ENCODE measurements at places on chromosomes 7 and 10.

- H3K27ac ChIP-seq, result no peak within 1 kb of the TSS
- peaks cover 22% of the 10 kb centered on the region for H3K27me3 ChIP-seq
- DNase-seq, result no peak
- no peaks in the 10 kb centered on the region for H3K36me3 ChIP-seq
- H3K4me1 ChIP-seq, result no peaks in the 10 kb centered on the region
These were observed at the start of gene LGI1 for GRCh38 chr10:93757801-93758507. TSS of gene LGI1 (plus strand) at chr10:93757936. CDS start at chr10:93758145, 209 bp downstream.

GRCh38 chr10:23695825-23696420, 257.0 kb downstream of the OTUD1 start:
- H3K4me3 ChIP-seq, result no peak overlapping the region
- H3K4me1 ChIP-seq, result peaks cover 13% of the 10 kb centered on the region
- H3K36me3 ChIP-seq, result no peaks in the 10 kb centered on the region
- no peak for DNase-seq
- no peak overlapping the region for H3K27ac ChIP-seq

GRCh38 chr10:3761021-3761686, 23.9 kb downstream of the KLF6 start:
- H3K27ac ChIP-seq, result no peak overlapping the region
- H3K4me1 ChIP-seq, result peaks cover 99% of the 10 kb centered on the region
- no peak for DNase-seq
- H3K4me3 ChIP-seq, result no peak overlapping the region

GRCh38 chr7:3958109-3958483, 657.0 kb downstream of the SDK1 start:
- DNase-seq, result no peak
- H3K27me3 ChIP-seq, result no peaks in the 10 kb centered on the region

GRCh38 chr7:53657586-53657985, 622.2 kb downstream of the POM121L12 start:
- H3K27me3 ChIP-seq, result no peaks in the 10 kb centered on the region
- H3K27ac ChIP-seq, result no peak overlapping the region
- no peaks in the 10 kb centered on the region for H3K4me1 ChIP-seq
- no peak for DNase-seq

DNA sequence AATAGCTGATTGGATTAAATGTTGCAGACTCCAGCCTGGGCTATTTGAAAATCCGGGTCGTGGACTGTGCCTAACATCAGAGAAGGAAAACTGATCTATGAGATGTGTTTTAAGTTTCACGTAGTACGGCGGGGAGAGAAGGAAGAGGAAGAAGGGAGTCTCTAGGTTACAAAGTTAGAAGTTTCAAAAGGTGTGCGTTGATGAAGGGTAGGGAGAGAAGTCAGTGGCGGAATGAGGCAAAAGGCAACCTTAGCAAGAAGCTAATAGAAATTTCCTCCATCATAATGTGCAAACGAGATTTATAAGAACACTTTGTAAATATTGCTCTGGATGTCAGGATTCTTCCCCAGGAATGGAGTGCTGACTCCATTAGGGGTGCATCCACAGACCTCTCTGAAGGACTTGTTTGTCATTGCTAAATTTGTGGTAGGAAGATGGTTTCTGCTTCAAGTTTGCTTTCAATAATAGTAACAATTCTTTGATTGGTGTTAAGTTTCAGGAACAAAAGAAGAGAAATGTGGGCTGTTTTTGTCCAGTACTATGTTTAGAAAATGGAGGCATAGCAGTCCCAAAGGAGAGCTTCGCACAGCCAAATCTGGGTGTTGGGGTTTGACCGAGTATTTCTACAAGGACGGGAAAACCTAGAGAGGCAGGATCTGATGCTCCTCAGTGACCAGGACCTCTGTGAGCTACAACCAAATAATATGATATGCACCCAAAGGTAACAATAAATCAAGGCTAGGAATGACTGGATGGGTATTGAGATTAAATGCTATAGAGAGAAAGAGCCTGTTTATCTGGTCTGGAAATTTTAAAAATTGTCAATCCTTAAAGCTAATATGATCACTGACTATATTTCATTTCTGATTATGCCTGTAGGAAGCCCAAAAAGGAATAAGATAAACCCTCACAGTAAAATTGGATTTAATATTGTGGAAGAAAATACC, 8.2 kb downstream of the TWIST1 start:
- no peak overlapping the region for H3K27ac ChIP-seq
- H3K36me3 ChIP-seq, result no peaks in the 10 kb centered on the region
- DNase-seq, result no peak
- peaks cover 4% of the 10 kb centered on the region for H3K4me1 ChIP-seq
- no peak overlapping the region for H3K4me3 ChIP-seq

DNA sequence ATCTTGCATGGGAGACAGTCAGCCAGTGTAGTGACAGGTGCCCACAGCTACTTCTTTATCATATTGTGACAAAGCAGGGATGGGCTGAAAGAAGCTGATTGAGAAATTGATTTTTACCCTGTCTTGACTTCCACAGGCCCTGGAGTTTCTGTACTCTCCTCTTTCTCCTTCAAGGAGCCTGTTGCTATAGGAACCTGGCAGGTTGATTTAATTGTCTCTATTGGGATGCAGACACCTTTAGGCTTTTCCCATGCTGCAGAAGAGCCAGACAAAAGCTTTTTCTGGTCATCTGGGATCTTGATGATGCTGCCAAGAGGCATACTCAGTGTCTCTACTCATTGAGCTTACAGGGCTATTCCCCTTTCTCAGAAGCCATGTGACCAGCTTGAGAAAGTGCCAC, 754.8 kb downstream of the KCNMA1 start:
- no peaks in the 10 kb centered on the region for H3K36me3 ChIP-seq
- DNase-seq, result no peak
- H3K4me1 ChIP-seq, result no peaks in the 10 kb centered on the region
- H3K27ac ChIP-seq, result no peak overlapping the region
- H3K4me3 ChIP-seq, result no peak overlapping the region

DNA sequence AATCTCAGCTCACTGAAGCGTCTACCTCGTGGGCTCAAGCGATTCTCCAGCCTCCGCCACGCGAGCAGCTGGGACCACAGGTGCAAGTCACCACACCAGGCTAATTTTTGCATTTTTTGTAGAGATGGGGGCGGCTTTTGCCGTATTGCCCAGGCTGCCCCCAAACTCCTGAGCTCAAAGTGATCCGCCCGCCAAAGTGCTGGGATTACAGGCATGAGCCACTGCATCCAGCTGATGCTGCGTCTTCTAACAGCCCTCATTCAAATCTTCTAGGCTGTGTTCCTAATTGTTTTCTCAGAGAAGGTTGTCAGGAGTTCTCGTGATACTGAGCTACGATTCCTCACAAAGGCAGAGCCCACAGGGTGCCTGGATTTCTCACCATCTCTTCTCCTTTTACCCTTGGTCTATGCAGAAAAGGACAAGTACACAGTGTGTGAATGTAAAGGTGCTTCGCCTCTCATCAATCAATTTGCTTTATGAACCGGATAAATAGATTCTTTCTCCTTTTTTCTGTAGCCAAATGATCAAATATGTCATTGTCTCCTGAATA, 247.3 kb upstream of the PTN start:
- DNase-seq, result no peak
- H3K27ac ChIP-seq, result no peak overlapping the region
- no peaks in the 10 kb centered on the region for H3K27me3 ChIP-seq
- H3K4me1 ChIP-seq, result no peaks in the 10 kb centered on the region

DNA sequence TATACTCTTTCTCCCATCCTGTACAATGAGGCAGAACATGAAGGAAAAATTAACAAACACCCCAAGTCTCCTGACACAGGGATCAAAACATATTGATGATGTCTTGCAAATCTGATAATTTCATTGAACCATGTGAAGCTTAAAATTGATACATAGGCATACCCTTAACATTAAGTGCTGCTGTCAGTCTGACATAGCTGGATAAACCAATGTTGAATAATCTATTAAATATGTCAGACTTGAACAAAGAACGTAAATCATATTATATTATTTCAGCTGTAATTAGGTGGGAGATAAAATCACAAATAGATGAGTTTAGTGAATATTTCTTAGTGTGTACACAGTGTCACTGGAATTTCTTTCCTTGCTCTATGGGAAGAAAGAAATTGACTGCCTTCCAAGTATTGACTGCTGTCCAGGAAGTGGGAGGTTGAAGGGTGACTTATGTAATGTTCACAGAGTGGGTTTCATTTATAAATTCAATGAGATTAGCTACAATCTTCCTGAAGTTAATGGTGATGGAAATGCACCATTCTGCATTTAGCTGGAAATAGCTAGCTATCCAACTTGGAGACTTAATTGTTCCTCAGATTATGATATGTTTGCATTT, 170.8 kb downstream of the AUTS2 start:
- H3K36me3 ChIP-seq, result no peaks in the 10 kb centered on the region
- DNase-seq, result no peak
- H3K4me3 ChIP-seq, result no peak overlapping the region
- no peaks in the 10 kb centered on the region for H3K27me3 ChIP-seq
- H3K27ac ChIP-seq, result no peak overlapping the region
- H3K4me1 ChIP-seq, result no peaks in the 10 kb centered on the region

DNA sequence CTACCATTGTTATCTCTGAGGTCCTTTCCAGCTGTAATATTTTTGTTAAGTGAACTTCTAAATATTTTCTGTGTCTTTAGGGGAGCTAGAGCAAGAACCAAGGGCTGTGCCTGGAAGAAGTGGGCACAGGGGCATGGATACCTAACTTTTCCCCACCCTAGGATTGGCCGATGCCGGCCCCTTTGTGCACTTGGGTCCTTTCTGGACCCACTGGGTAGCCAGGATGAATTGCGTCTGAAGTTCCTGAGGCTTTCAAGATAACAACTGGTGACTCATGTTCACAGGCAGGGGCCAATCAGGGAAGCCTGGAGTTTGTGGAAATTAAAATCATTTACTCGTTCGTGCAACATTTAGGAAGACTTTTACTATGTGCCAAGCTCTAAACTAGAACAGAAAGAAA, 758 bp downstream of the DPCD start:
- no peaks in the 10 kb centered on the region for H3K27me3 ChIP-seq
- no peak for DNase-seq
- peaks cover 18% of the 10 kb centered on the region for H3K36me3 ChIP-seq

GRCh38 chr10:124722798-124723783, 21.1 kb downstream of the FAM53B start:
- peaks cover 10% of the 10 kb centered on the region for H3K36me3 ChIP-seq
- H3K27ac ChIP-seq, result peak overlapping the region; percentile 74
- DNase-seq, result no peak
- no peaks in the 10 kb centered on the region for H3K27me3 ChIP-seq

DNA sequence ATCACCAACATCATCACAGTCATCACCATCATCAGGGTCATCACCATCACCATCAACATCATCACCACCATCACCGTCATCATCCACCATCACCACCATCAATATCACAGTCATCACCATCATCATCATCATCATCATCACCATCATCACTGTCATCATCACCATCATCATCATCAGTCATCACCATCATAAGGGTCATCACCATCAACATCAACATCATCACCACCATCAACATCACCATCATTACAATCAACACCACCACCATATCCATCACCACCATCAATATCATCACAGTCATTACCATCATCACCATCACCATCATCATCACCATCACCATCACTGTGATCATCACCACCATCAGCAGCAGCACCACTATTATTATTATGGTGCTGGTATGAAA, 218.9 kb downstream of the TNS3 start:
- no peak for DNase-seq
- no peak overlapping the region for H3K27ac ChIP-seq
- no peaks in the 10 kb centered on the region for H3K36me3 ChIP-seq
- no peak overlapping the region for H3K4me3 ChIP-seq
- no peaks in the 10 kb centered on the region for H3K27me3 ChIP-seq

DNA sequence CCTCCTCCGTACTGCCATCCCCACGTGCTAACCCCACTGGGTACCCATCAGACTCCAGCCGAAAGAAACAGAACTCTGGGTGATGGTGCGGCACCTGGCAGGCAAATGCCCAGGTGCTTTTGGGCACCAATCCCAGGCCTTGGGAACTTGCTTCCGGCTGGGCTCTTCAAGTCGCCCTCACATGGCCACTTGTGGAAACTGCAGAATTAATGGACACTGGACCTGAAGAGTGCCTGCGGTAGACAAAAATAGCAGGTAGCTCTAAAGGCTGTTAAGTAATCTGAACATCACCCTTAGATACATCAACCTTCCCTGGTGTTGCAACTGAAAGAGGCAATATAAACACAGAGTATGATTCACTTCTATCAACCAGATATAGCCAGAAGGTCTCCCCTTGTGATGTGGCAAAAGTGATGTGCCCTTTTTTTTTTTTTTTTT, 644.4 kb downstream of the GRM8 start:
- H3K4me3 ChIP-seq, result no peak overlapping the region
- no peak for DNase-seq
- H3K36me3 ChIP-seq, result no peaks in the 10 kb centered on the region

DNA sequence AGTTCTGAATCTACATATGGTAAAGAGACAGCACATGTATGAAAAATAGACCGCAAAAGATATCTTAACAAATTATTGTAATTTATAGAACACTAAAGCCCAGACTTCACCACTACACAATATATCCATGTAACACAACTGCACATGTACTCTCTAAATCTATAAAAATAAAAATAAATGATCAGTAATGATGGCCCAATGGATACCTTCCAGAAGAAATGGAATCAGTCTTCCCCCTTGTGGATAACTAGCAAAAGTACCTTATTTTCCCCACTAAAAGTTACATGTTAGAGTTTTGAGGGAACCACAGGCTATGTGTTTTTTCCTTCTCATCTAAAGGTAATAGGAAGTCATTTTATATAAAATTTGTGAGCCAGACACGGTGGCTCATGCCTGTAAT, 25.7 kb downstream of the C7orf25 start:
- no peaks in the 10 kb centered on the region for H3K36me3 ChIP-seq
- peaks cover 18% of the 10 kb centered on the region for H3K4me1 ChIP-seq
- peaks cover 5% of the 10 kb centered on the region for H3K27me3 ChIP-seq
- H3K27ac ChIP-seq, result no peak overlapping the region
- H3K4me3 ChIP-seq, result no peak overlapping the region

Measured in CD4-positive, alpha-beta T cell (primary cell).